Stimulated activated CD8-positive, alpha-beta memory T cell treated with anti-CD3 and anti-CD28 coated beads, Interleukin-12 subunit alpha, Interleukin-12 subunit beta, amount 100 ng/mL, for 1 hour (primary cell): ENCODE measurements at places on chromosomes 3 and 15.

GRCh38 chr3:72245183-72245811, 460.3 kb upstream of the PROK2 start:
- DNase-seq, result no peak

GRCh38 chr3:163011596-163011995, 1515.0 kb downstream of the OTOL1 start:
- no peak for DNase-seq

DNA sequence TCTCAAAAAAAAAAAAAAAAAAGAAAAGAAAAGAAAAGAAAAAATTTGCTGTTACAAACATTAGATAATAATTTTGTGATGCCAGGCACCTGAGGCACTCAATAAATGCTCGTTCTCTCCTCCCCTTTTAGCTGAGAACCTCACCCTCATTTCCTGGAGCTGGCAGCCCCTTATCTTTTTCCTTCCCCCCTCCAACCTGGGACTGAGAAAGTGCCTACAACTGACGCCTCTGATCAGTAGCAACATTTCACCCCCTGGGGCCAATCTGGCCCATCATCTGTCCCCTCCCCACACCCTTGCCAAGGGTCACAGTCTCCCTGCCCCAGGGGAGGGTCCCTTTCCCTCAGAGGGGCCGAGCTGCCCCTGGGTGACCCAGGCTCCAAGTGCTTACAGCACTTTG, 12.6 kb upstream of the RNU6-1 start:
- no peak for DNase-seq

DNA sequence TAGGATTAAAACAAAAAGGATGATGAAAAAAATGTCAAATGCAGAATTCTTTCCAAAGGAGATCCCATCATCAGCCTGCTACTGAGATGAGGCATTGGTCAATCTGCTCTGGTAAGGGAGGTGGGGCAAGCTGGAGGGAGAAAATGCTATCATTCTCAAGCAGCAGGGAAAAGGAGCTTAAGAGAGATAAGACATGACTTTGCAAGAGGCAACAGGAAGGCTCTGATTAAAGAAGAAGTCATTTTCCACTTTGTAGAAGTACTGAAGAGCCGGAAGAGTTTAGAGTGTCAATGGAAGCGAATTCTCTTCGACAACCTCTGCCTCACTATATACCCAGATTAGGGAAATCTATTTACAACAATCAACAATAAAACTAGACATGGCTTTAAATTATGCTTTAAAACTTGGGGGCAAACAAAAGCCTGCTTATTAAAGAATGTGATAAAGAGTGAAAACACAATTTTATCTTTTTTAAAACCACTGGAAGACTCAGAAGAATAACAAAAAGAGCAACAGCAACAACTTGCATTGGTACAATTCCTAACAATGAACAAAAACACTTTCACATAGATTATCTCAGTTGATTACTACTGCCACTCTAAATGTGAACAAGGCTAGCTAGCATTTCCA, 81.8 kb upstream of the NANOGP8 start:
- DNase-seq, result no peak
